Ovary (tissue), 10 donors: ENCODE measurements at places on chromosomes 13 and 19. TPM values are rescaled to one million over a fixed set of nuclear protein-coding genes. Genes with fewer than 3 reads are reported as not detected.

DNA sequence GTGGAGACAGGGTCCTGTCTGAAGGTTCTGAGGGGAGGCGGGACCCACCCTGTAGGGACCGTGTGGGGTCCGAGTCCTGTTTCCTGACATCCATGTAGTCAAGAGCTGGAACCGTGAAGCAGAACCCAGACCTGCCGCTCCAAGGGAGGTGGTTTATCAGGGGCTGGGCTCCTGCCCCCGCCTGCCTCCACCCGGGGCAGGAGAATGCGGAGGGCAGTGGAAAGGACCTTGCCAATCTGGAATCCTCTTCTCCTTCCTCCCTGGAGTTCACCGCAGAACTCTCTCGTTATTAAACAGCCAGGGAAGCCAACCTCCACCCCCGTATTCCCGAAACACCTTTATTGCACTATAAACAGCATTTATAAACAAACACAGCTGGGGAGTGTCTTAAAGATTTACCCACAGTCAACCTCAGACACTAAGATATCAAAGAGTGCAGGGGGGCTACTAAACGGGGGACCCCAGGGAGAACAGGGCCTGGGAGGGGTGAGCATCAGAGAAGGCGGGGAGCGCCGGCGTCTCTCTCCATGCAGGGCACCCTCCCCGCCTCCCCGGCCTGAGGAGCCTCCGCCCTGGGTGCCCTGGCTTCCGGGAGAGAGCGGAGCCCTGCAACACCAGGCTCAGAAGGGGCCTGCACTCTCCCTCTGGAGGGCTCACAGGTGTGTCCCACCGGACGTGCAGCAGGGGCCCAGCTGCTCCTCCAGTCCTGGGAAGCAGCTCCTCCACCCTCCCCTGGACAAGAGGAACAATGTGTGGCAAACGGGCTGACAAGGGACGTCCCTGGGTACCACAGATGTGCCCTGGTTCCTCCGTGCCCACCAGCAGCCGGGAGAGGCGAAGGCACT, 3.6 kb downstream of the C2CD4C start:
- peak; percentile 10 for DNase-seq

DNA sequence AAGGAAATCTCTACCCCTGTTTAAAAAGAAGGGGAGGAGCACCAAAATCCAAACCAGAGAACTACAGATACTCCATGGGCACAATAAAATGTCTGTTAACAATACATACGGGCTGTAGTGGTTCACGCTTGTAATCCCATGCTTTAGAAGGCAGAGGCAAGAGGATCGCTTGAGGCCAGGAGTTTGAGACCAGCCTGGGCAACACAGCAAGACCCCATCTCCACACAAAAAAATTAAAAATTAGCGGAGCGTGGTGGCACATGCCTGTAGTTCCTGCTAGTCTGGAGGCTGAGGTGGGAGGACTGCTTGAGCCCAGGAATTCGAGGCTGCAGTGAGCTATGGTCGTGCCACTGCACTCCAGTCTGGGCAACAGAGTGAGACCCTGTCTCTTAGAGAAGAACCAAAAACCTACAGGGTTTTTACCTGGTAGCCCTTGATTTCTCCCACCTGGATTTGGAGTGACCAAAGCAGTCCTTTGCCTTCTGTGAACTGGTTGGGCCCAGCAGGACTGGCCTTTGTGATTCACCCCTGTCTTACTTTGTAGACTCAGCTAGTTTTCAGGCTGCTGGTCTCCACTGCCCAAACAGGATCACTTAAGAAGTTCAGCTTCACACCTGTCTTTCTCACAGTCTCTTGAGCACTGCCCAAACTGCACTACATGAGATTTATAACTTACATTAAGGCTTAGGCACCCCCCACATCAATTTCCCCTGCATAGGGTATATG, 38.7 kb upstream of the FLT1 start:
- no peak for DNase-seq

DNA sequence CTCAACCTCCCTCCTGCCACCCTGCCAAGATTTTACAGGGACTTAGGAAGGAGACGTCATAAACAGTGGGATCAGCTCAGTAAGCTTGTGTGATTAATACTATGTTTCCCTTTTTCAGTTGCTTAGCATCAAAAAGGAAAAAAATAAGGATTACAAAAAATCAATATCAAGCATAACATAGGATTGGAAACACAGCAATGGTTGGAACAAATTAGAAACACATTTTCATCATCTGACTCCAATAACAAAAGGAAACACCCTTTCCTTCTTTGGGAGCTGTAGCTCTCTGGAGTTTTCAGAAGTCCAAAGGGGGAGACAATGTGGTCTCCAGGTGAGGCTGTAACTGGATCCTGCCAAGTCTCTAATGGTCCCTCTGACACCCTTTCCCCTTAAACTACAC, 233.4 kb downstream of the B3GLCT start:
- no peak for DNase-seq

GRCh38 chr19:29187676-29188075, 25.3 kb downstream of the UQCRFS1 start:
- DNase-seq: no peak

The CD79A gene
- total RNA-seq: 1.4 TPM

GRCh38 chr13:29457299-29457698, 138.2 kb downstream of the SLC7A1 start:
- no peak for DNase-seq

GRCh38 chr13:45310341-45311131, 30.4 kb downstream of the TPT1 start:
- no peak for DNase-seq

The BABAM1 gene
- total RNA-seq: 57.8 TPM

The KMT5C gene
- total RNA-seq: 10.0 TPM

GRCh38 chr13:85166891-85167290, 632.3 kb downstream of the SLITRK6 start:
- no peak for DNase-seq

GRCh38 chr13:34207334-34207733, 389.4 kb downstream of the RFC3 start:
- DNase-seq: no peak

DNA sequence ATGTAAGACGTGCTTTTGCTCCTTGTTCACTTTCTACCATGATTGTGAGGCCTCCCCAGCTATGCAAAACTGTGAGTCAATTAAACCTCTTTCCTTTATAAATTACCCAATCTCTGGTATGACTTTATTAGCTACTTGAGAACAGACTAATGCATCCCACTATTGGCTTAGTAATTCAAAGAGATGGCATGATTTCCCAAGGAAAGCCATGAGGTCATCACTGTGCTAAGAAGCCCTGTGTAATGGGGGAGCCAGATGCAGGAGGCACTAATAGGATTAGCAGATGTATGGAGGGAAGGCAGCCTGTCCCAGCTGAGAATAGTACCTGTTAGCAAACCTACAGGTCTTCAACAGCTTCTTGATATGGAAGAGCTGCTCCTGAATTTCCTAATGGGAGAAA, 38.1 kb downstream of the RUBCNL start:
- no peak for DNase-seq

The ZNF432 gene
- total RNA-seq: 13.9 TPM

GRCh38 chr13:29170436-29171082, 350.4 kb downstream of the MTUS2 start:
- DNase-seq: no peak

DNA sequence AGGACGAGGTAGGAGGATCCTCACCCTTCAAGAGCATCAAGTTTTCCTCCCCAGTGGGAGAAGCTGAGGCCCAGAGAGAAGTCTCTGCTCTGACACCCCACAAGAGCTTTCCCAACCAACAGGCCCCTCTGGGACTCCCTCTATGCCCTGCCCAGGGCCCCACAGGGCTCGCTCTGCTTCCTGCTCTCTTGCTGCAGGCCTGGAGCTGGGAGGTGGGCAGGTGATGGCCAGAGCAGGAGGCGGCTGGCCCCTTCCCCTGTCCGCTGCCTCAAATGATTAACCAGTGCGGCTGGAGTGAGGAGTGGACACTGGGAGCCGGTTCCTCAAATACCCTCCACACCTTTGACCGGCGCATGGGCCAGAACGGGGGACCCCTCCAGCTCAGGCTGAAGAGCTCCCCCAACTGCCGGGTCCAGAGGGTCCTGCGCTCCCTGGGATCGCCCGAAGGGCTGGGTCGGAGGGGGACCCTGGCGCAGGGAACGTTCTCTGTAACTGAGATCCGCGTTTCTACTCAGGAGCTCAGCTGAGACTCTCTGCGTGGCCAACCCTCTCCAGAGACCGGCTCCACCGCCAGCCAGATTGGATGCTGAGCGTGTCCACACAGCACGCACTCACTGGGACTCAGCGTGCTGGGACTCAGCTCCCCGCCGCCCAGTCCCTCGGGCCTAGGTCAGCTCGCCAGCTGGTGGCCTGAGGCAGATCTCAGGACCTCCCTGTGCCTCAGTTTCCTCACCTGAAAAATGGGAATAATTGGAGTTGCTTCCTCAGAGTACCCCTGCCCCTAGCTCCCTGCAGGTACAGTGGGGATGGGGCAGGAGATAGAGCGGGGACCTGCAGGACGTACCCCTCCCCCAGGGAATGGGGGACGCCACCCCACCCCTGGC, 6.7 kb upstream of the ONECUT3 start:
- no peak for DNase-seq

The SLITRK6 gene
- total RNA-seq: 0.69 TPM

DNA sequence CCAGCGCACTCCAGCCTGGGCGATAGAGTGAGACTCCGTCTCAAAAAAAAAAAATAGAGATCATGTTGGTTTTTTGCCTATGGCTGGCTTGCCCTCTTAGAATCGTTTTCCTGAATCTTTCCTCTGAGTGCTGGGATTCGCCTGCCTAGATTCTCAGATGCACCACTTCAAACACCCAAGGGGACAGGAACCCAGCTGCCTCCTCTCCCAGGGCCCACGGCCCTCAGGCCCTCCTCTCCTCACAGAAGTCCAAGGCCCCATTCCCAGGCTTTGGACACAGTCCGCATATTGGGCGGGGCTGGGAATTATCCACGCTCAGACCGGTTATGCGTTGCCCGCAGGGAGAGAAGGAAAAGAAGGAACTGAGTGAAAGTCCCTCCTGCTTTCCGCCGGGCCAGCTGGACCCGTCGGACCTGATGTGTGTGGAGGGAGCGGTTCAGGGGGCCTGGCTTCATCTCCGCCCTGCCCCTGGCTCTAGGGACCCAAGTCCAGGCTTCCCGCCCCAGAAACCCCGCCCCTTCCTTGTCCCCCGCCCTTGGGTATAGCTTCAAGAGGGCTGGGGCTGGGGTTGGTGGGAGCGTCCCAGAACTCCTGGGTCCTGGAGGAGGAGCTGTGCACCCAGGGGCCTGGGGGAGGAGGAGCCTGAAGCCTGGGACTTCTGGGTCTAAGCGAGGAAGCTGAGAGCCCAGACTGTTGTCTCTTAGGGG, 5.8 kb downstream of the PPFIA3 start:
- DNase-seq: no peak

DNA sequence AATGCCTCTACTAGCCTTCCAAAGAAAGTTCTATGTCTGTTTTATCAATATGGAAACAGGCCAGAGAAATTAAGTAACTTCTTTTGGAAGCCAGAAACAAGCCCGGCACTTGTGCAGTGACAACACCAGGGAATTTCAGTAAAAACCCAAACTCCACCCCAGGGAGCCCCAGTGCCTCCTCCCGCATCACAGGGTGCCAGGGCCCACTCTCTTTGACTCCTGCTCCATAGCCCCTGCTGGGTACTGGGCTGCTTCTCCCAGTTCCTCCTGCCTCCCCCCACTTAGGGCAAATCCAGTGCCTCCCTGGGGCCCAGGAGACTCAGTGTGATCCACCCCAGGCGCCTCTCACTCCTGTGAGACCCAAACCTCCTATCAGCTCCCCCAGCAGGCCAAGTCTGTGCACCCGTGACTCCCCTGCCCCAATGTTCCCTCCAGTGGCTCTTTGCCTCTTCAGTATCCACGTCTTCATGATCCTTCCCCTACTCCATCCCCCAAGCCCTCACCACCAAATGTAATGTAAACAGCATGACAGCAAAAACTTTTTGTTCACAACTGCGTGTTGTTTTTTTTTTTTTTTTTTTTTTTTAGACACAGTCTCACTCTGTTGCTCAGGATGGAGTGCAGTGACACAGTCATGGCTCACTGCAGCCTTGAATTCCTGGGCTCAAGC, 2.3 kb upstream of the FFAR3 start:
- no peak for DNase-seq

- no peak for DNase-seq
Measured at GRCh38 chr13:39512687-39513086, 90.3 kb downstream of the LHFPL6 start.
